Fibroblast of lung (primary cell): ENCODE measurements at places on chromosomes 1 and 21. TPM values are rescaled to one million over a fixed set of nuclear protein-coding genes. Genes with fewer than 3 reads are reported as not detected.
A peak's percentile ranks its signal among the peaks of the same experiment; 100 is the strongest.

DNA sequence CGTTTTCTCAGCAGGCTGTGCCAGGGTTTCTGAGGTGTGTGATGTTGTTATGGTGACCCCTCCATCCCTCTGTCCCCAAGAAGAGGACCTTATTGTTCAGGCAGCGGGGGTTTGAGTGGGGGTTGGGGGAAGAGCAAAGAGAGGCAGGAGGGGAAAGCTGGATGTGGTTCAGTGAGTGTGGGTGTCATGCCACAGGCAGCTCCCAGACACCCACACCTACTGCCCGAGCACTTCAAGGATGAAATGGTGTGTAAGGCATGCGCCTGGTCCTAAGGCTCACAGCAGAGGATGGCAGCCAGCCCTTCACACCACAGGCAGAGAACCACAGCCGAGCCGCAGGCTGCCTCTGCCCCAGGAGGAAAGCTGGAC lies 49.9 kb upstream of the STUM start:
- no peak for DNase-seq

GRCh38 chr1:21634806-21635535 lies 34.2 kb downstream of the RAP1GAP start:
- DNase-seq: no peak

- DNase-seq: peak; percentile 40
These were observed 500.0 kb upstream of the RUNX1 start for GRCh38 chr21:35548904-35549615.

DNA sequence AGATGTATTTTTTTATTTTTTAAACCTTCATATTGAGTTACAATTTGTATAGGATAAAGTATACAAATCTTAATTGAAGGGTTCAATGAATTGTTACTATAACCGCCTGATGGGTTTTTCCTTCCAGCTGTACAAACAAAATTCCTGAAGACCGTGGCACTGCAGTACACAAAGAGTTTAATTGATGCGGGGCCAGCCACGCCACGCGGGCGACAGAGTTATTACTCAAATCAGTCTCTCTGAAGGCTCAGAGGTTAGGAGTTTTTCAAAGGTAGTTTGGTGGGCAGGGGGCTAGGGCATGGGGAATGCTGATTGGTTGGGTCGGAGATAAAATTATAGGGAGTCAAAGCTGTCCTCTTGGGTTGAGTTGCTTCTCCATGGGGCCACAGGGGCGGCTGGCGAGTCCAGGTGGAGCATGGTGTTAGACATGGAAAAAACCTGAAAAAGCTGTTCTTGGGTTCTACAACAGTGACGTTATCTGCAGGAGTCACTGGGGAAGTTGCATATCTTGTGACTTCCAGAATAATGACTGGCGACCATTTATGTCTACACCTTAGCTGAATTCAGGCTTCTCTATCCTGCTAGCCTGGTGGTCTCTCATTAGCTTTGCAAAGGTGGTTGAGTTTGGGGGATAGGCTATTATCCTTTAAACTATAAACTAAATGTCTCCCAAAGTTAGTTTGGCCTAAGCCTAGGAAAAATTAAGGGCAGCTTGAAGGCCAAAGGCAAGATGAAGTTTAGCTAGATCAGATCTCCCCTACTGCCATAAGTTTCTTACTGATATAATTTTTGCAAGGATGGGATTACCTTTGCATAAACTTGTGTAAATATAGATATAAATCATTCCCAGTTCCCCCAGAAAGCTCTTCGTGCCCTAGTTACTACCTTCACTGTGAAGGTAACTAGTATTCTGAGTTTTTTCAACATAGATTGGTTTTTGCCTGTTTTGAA lies 13.0 kb upstream of the TMEM9 start:
- no peak for DNase-seq

DNA sequence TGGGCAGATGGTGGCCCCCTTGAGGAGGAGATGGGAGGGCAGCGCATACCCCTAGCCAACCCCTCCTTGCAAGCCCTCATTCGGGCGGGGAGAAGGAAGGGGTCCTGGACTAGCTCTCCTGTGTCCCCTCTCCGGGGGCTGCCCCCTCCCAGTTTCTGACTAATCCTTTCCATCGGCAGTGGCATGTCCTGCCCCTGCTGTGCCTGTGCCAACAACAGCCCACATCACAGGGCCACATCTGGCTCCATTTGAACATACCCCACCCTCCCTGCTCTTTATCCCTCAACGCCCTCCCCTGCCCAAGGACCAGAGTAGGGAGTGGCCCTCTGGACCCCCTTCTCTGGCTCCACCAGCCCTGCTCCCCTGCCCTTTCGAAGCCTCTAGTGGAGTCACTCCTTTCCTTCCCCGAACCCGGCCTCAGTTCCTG lies 11.0 kb upstream of the LMNA start:
- peak; percentile 68 for DNase-seq

The NUP210L gene
- 0.01 and 0.08 TPM in 2 replicates for polyA plus RNA-seq

- peak; percentile 92 for DNase-seq
These were observed 13.5 kb downstream of the GORAB start for GRCh38 chr1:170545476-170545875.

DNA sequence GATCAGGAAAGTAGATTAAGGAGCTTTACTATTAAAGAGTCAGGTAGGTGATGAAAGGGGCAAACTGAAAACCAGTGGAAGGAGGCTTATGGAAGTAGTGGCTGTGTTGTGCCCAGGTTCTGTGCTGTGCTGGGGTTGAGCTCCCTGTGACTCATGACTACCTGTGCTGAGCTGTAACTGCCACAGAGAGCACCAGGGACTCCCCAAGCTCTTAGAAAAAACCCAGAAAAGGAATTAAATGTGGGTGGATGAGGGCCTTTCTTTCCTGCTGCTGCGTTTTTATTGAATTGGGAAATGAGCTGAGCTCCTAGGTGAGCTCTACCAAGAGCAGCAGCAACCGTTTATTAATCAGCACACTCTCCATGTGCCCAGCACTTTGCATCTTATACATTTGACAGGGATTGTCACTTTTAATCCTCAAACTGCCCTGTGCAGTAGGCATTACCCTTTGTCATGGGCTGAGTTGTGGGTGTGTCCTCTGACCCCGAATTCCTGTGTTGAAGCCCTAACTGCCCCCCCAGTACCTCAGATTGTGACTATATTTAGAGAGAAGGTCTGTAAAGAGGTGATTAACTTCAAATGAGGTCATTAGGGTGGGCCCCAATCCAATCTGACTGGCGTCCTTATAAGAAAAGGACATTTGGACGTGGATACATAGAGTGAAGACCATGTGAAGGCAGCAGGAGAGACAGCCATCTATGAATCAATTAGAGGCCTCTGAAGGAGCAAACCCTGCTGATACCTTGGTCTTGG lies 65.4 kb downstream of the AK4 start:
- no peak for DNase-seq

DNA sequence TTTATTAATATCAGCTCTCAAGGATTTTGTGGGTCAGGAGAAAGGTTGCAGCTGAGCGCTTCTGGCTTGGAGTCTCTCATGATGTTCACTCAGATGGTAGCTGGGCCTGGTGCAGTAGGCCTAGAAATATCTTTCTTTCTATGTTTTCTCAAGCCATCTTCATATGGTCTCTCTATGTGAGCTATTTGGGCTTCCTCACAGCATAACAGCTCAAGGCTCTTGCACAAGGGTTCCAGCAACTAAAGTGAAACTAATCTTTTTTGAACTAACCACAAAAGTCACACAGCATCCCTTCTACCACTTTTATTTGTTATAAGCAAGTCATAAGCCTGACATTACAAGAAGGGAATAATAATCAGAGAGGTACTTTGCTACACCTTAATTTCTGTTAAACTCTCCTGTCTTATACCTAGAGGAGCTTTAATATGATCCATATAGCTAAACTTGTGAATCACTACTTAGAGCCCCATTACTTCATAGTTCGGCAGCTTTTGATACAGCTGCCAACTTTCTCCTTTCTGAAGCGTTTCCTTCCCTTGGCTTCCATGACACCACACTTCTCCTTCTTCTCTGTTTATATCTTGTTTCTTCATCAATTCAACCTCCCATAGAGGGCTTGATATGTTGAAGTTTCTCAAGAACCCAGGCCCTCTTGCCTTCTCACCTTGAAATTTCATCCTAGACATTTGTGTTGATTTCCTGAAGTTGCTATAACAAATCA lies 720.2 kb downstream of the LTN1 start:
- peak; percentile 53 for DNase-seq

GRCh38 chr1:28343405-28343804 lies 14.6 kb downstream of the MED18 start:
- DNase-seq: no peak

The PODN gene
- 21.8 and 31.6 TPM in 2 replicates for polyA plus RNA-seq

- DNase-seq: peak; percentile 89
These were observed 46.5 kb downstream of the KCNJ15 start for GRCh38 chr21:38303300-38303699.

DNA sequence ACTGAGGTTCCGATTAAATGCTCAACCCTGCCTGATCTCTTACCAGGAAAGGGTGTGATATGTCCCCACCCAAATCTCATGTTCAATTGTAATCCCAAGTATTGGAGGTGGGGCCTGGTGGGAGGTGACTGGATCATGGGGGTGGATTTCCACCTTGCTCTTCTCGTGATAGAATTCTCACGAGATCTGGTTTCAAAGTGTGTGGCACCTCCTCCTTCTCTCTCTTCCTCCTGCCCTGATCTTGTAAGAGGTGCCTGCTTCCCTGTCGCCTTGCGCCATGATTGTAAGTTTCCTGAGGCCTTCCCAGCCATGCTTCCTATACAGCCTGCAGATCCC lies 34.9 kb downstream of the RSPH1 start:
- DNase-seq: no peak

The OR2AK2 gene
- not detected in 2 replicates for polyA plus RNA-seq

The GJA9 gene
- polyA plus RNA-seq: 0.02 TPM in 1 of 2 replicates, not detected in the other

The OR2L3 gene
- not detected in 2 replicates for polyA plus RNA-seq

DNA sequence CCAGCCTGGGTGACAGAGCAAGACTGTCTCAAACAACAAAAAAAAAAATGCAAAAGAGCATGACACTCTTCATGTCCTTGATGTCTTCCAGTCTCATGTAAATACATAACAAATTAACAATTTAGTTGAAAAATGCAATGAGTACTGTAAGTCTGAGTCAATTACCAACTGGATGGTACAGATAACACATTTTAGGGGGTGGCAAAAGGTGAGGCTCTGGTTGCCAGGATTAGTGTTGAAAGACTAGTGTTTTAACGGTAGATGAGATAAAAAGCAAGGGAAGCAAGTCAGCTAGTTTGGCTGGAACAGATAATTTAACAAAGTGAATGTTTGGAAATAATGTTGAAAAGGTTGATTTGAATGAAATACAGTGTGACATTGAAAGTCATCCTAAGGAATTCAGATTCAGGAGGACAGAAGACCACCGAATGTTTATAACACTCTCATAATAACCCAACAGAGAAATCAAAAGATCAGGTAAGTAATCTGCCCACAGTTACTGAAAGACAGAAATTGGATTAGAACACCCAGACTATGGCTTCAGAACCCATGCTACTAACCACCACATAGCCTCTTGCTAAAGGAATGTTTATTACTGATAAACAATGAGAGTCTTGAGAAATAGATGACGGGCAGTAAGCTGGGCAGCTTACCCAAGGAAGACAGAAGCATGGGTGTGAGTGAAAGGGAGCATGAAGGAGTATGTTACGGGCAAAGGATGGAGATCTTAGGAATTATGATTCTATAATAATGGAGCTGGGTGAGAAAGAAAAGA lies 312.4 kb downstream of the HMCN1 start:
- no peak for DNase-seq

- peak; percentile 58 for DNase-seq
These were observed 103.8 kb downstream of the EPHB2 start for GRCh38 chr1:22814176-22815042.

GRCh38 chr1:114564141-114564540 lies 17.3 kb downstream of the BCAS2 start:
- no peak for DNase-seq

- DNase-seq: peak; percentile 82
These were observed 10.6 kb downstream of the FCMR start for GRCh38 chr1:206911064-206911663.

DNA sequence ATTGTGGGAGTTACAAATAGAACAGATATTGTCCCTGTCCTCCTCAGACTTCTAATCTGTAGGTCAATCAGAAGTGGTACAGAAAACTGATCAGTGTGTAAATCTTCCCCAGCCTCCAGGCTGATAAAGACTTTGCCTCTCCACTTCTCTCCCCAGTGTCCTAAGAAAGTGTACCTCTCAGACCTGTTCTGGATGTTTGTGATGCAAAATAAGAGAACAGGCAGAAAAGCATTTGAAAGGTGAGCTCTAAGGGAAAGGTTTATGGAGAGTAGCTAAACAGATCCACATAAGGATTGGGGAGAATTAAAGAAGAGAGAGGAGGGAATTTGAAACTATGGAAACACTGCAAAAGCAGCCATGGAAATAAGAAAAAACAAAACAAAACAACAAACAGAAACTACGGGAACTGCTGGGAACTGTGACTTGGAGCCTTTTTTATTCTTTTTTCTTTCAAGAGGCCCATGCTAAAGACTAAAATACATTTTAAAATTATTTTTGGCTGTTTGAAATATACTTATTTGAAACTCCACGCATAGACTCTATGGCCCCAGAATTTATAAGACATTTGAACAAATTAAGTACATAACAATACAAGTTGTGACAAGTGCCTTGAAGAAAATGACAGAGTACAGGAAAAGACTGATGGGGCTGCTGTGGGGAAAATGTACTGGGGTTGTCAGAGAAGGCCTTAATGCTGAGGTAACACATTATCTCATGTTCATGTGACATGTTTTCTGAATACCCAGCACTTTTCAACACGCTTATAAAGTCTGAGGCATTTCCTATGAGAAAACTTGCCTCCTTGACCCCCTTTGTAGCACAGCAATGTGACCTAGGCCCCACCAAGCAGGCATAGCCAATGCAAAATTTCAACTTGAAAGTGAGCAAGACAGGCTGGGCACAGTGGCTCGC lies 51.2 kb downstream of the TRAF5 start:
- no peak for DNase-seq

DNA sequence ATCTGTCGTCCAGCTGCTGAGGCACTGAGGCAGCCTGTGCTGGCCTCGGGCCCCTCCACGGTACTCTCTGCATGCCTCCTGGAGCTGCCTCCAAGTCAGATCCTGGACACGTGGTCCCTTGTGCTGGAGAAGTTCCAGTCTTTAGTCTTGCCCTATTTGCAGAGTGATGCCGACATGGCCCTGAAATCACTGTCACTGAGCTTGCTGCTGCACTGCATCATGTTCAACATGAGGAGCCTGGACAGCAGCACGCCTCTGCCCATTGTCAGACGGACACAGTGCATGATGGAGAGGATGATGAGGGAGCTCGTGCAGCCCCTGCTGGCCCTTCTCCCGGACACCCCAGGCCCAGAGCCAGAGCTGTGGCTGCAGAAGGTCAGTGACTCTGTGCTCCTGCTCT lies 10.0 kb downstream of the URB2 start:
- DNase-seq: no peak

The IVL gene
- polyA plus RNA-seq: 0.10 and 0.34 TPM in 2 replicates

- DNase-seq: no peak
These were observed 54.2 kb downstream of the SLC2A1 start for GRCh38 chr1:42904434-42904833.

The ZBTB8B gene
- polyA plus RNA-seq: not detected in 2 replicates

- DNase-seq: no peak
These were observed 387.2 kb upstream of the VAMP3 start for GRCh38 chr1:7383671-7384520.

DNA sequence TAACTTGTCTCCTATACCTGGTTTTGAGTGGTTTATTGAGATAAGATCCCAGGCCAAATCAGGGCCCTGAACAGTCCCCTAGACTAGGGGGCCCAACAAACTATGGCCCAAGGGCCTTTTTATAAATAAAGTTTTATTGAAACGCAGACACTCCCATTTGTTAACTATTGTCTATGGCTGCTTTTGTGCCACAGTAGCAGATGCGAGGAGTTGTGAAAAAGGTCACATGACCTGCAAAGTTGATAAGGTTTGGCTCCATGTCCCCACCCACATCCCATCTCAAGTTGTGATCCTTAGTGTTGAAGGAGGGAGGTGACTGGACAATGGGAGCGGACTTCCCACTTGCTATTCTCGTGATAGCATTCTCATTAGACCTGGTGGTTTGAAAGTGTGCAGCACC lies 29.5 kb upstream of the RAB4A start:
- no peak for DNase-seq
